ENCODE measurements at places on chromosomes 13 and 19.
A peak's percentile ranks its signal among the peaks of the same experiment; 100 is the strongest.

DNA sequence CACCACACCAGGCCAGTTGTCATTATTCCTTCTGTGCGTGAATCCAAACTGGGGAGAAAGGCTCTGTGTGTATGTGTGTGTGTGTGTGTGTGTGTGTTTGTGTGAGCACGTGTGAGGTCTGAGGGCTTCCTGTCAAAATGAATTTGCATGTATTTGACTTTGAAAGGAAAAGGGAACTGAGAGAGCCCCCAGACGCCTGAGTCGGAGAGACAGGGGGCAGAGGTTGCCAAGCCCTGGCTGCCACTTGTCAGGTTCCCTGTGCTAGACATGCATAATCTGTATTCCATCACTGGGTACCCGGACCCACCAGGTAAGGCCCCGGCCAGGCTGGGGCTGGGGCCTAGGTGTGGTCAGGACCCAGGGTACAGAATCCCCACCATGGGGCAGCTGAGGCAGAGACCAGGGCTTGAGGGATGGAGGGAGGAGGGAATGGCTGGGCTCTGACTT lies at the start of gene CLEC17A:
CLEC17A (plus strand) TSS at position 191 of the 447 bp plus-strand sequence; CDS start at position 268, 77 bp downstream.
- no peak for DNase-seq

GRCh38 chr19:48283908-48284307 lies 14.0 kb downstream of the ZNF114 start:
- DNase-seq = no peak

DNA sequence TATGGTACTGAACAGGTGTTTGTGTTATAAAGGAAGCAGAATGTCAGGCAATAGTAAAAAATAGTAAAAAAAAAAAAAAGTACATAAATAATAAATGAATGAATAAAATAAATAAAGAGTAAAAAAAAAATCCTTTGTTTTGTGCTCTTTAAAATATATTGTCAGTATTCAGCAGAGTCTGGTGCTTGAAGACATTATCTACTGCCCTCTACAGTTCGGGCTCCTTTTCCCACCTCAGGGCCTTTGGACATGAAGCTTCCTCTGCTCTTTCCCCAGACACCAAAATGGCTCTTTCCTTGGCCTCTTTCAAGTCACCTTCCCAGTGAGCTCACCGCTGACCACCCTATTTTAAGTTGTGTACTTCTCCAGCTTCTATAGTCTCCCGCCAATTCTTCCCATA lies 137.5 kb downstream of the TNFRSF19 start:
- no peak for DNase-seq

- DNase-seq = no peak
These were observed 1.1 kb downstream of the GJA3 start for GRCh38 chr13:20159646-20160305.

GRCh38 chr19:5434970-5435641 lies 20.1 kb upstream of the ZNRF4 start:
- no peak for DNase-seq

GRCh38 chr19:1068009-1069001 lies 1.3 kb downstream of the ARHGAP45 start:
- DNase-seq = peak; percentile 52

- DNase-seq = no peak
These were observed 87.9 kb downstream of the KLF5 start for GRCh38 chr13:73146707-73147106.

DNA sequence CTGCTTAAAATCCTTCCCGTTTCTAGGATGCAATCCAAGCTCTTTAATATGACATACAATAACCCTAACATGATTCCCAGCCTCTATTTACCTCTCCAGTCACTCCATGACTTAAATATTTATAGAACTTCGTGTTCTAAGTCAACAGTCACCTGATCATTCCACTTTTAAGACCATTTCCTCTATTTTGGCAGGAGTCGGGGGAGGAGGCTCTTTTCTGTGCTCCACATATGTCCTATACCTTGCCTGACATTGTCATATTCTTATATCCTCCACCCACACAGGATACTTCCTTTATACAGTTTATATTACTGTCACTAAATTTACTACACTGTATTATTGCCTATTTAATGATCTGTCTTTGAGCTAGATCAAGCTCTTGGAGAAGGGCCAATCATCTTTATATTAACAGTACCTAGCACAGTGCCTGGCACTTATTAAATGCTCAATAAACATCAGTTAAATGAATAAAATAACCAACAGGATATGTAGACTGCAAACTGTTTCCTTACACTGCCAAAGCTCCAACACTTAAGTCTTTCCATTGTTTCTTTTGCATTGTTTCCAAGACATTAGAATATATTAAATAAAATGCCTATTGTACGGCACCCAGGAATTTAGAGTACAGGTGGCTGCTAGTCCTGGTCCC lies 2.7 kb downstream of the ARGLU1 start:
- DNase-seq = no peak

DNA sequence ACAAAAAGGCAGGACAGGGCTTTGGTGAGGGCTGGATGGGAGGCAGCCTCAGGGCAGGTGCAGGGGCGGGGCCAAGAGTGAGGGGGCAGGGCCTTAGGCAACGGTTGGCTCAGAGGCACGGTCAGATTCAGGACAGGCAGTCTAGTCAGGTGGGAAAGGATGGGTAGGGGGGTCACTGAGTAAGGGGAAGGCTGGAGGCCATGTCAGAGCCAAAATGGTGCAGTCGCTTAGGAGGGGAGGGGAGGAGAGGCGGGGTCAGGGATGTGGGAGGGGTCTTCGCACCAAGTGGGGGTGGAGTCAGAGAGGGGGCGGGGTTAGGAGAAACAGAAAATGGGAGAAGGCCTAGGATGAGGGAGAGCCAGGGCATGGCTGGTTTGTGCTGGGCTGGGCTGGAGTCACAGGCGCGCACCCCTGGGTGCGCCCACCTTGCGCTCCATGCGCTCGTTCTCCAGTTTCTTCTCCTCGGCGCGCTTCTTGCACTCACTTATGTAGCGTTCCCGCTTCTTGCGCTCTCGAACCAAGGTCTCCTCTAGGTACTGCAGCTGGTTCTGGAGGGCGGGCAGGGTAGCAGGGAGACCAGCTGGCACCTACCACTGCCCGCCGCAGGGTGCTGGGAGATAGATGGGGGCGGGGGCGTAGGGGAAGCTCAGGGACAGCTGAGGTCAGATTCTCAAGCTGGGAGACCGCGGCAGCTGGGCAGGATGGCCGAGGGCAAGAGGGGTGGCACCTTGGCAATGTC lies 6.8 kb upstream of the RGL3 start:
- no peak for DNase-seq

GRCh38 chr13:48930918-48931317 lies 44.8 kb upstream of the FNDC3A start:
- DNase-seq = peak; percentile 13

DNA sequence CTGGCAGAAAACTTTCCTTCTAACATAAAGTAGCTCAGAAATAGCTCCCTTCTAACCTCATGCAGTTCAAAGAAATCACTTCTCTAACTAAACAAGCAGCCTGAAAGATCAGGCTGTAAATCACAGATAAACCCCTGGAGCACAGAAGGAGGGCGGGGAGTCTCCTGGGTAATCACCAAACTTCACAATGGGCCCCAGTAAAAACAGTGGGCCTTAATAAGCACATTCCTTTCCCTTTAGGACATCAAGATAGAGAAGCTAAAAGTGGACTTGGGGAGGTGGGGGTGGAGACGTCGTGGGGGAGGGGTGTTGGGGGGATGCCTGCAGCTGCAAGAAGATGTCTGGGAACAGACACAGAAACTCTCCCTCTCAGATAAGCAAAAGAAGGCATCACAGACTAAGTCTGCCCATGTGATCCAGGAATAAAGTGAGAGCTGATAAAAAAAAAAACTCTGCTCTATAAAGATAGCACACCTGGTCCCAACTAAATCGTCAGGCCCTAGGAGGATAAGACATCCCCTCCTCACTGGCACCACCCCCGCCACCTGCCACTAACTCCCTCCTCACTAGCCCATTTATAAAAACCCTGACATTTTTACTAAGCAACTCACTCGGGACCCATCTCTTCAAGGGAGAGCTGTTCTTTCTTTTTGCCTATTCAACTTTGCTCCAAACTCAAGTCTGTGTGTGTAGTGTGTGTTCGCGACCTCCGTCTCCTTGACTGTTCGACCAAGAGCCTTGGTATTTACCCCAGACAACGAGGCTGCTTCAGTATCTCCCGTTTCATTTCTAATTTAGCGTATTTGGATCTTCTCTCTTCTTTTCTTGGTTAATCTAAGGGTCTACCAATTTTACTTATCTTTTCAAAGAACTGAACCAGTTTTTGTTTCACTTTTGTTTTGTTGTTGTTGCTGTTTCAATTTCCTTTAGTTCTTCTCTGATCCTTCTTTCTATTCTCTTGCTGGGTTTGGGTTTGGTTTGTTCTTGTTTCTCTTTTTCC lies 31.7 kb downstream of the DNAJC15 start:
- DNase-seq = no peak

GRCh38 chr19:21328406-21328805 lies 804 bp downstream of the ZNF708 start:
- no peak for DNase-seq

GRCh38 chr13:29160862-29161261 lies 340.7 kb downstream of the MTUS2 start:
- no peak for DNase-seq

DNA sequence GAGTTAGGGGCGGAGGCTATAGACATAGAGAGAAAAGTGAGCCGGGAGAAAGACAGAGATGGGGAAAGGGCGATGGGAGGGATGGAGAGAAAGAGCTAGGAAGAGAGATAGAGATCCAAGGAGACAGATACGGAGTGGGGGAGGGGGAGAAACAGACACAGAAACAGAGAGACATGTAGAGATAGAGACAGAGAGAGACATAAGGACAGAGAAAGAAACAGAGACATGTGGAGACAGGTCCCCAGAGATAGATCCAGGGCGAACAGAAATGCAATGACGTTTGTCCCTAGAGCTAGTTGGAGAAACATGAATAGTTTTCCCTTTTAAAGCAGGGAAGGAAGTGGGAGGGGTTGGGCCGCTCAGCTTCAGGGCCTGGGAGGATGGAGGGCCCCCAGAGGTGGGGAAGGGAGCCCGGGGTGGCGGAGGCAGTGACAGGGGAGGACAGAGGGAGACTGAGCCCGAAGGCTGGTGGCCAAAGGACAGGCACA lies 4.6 kb downstream of the PPP1R14A start:
- DNase-seq = no peak

DNA sequence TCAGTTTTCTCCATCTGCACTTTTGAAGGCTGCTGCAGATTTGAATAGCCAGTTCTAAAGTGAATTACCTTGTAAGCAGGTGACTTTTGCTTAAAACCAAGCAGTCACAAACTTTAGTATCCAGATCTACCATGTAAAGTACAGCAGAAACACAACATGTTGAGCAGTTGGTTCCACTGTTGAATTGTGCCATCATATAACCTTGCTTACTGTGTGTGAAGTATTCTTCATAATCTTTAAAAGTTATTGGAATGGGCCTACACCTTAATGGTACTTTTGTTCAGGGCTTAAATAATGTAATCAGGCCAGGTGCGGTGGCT lies 23.2 kb upstream of the MTUS2 start:
- DNase-seq = no peak

GRCh38 chr13:68550330-68550729 lies 1320.2 kb upstream of the PCDH9 start:
- DNase-seq = no peak
